Spleen (tissue), 13 donors: ENCODE measurements at places on chromosomes 7 and 10. TPM values are rescaled to one million over a fixed set of nuclear protein-coding genes. Genes with fewer than 3 reads are reported as not detected.

Gene NEBL
- 0.68 TPM for total RNA-seq

DNA sequence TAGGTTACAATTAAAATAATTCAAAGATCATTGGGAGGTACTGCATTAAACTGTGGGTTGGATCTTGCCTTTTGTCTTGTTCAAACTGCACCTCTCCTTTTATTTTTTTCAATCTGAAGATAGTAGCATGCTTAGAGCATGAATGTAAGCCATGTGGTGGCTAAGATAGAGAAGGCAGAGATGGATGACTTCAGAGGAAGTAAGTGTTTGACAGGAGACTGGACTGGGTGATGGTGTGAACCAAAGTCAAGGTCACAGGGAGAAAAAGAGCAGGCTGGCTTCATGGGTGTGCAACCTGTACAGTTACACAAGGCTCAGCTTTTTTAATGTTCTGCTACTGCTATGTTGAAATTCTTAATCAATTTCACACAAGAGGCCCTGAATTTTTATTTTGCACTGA lies 85.6 kb downstream of the ZEB1 start:
- DNase-seq = no peak

- no peak for DNase-seq
Observed at GRCh38 chr7:141409801-141410329, 141.3 kb upstream of the AGK start.

DNA sequence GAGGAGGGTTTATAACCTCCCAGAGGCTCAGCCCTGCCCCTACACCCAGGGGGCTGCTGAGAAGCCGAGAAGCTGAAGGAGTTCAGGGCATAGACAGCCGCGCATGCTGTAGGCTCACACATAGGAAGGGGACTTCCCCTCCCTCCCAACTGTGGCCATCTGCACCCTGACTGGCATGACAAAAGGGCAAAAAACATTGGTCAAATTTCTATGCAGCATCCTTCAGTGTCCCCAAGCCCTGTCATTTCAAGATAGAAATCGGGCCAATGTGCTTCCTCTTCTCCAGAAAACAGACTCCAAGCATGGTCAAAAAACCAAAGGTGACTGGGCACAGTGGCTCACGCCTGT lies 55.9 kb upstream of the MYL10 start:
- no peak for DNase-seq

Gene CHRM2
- not detected for total RNA-seq

- no peak for DNase-seq
Observed at GRCh38 chr7:107035446-107035845, 9.1 kb upstream of the PRKAR2B start.

Gene ANKRD1
- total RNA-seq = not detected

DNA sequence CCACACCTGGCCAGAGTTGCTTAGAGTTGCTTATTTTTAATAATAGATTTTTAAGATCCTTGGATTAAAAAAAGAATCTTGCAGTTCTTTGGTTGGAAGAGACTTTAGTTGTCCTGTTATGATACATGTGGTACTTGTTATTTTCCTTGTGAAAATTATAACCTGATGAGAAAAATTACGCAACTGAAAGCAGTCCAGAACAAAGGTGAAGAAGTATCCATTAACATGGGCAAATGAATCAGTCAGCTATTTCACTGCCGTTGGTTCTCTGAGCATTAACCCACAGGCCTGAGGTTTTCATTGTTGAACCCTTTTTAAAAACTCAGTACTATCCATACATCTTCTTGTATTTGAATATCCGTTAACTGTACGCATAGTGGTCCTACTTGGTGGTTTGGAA lies 68.2 kb downstream of the GALNT11 start:
- DNase-seq = no peak

Gene CCDC146
- 12.7 TPM for total RNA-seq

DNA sequence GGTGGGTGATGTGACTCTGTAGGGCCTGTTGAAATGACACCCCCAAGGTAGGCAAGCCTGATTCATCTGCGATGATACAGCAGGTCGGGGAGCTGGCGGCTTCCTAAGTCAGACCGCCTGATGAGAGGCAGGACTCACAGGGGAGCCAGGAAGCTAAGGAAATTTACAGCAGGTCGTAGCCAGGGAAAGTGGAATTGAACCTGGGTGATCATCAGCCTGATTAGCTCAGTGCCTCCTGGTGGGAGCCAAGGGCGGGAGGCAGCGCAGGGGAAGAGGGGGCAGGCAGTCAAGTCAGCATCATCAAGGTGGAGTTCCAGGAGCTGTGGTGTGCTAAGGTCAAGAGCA lies 18.5 kb upstream of the TRIM56 start:
- peak; percentile 57 for DNase-seq

GRCh38 chr10:103917302-103918052 lies 507 bp downstream of the STN1 start:
- DNase-seq = no peak

DNA sequence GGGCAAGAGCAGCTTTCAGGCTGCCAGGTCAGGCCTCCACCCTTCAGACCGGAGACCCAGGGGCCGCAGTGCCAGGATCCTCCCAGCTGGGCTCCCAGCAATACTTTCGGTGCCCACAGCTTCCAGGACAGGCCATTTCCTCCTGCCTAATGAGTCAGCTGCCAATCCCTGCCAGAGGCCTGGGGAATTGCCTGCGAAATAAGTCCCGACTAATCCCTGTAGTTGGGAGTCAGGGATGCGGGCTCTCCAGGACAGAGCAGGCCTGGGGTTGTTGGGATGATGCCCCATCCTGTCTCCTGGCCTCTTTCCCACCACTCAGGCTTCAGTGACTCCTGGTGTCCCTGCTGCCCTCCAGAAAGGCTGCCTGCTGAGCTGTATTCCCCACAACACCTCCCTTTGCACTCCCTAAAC lies 143.5 kb upstream of the UNC5B start:
- peak; percentile 73 for DNase-seq
